ENCODE measurements at places on chromosomes 11 and 22. TPM values are rescaled to one million over a fixed set of nuclear protein-coding genes. Genes with fewer than 3 reads are reported as not detected.

DNA sequence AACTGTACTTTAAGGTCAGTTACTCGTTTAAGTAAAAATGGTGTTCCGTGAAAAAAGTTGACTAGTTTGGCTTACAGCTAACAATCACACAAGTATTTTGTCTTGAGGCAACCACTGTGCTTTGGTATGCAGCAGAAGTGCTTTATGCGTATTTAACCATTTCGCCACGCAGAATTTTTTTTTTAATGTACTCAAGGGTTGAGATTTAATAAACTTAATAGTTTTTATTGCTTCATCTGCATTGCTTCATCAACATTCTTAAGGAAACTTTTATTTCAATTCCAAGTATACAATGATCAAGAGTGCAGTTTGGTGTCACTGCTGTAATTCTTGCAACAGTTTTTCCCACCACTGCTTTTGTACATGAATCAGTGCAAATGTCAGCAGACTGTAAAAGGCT lies 66.4 kb downstream of the ZNRF3 start:
- no peak overlapping the region for H3K27ac ChIP-seq
- no peak overlapping the region for H3K4me3 ChIP-seq
- no peaks in the 10 kb centered on the region for H3K36me3 ChIP-seq
- H3K27me3 ChIP-seq: no peaks in the 10 kb centered on the region
- peaks cover 6% of the 10 kb centered on the region for H3K4me1 ChIP-seq

GRCh38 chr11:119376197-119376847 lies 5.2 kb downstream of the USP2 start:
- H3K27ac ChIP-seq: 0 out of 2 replicates have a peak overlapping the region, but pooled peaks have one; percentile 11
- H3K4me1 ChIP-seq: peaks cover 48% of the 10 kb centered on the region
- H3K4me3 ChIP-seq: no peak overlapping the region
- H3K36me3 ChIP-seq: no peaks in the 10 kb centered on the region
- H3K27me3 ChIP-seq: peaks cover 12% of the 10 kb centered on the region
- DNase-seq: no peak

The LMNTD2 gene
- total RNA-seq: 3.1 TPM

DNA sequence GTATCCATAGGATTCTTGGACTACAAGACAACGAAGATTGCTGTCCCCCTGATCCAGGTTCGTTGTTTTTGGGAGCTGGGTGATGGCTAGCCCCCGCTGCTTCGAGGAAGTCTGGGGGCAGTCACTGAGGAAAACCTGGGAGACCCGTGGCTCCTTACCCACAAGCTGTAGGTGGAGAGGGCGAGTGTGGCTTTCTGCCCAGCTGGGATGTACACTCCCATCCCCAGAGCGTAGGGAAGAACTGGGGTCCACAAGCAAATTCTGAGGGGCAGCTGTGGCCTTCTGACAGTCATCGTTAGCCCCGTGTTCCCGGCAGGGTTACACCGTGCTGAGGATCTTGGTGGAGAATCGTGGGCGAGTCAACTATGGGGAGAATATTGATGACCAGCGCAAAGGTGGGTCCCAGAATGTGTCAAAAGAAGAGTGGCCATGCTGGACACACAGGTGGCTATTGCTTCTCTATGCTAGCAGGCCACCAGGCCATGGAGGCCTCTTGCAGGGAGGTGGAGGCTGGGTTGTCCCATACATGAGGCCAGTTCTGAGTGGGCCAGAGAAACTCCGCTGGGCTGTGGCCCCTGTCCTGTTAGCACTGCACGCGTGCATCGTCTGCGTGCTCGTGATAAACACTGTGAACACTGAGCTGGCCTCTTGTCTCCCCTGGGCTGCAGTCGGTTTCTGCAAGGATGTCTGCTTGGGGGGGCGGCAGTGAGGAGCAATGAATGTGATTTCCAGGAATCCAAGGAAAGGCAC lies 39.8 kb downstream of the GLB1L2 start:
- H3K4me3 ChIP-seq: no peak overlapping the region
- H3K4me1 ChIP-seq: 0 out of 2 replicates have a peak, but pooled peaks cover 2% of the 10 kb centered on the region

GRCh38 chr22:49760280-49760629 lies 67.4 kb downstream of the BRD1 start:
- no peak for DNase-seq
- no peaks in the 10 kb centered on the region for H3K27me3 ChIP-seq
- H3K36me3 ChIP-seq: no peaks in the 10 kb centered on the region
- no peak overlapping the region for H3K4me3 ChIP-seq
- H3K4me1 ChIP-seq: no peaks in the 10 kb centered on the region

GRCh38 chr11:111627591-111627990 lies 25.3 kb downstream of the SIK2 start:
- H3K36me3 ChIP-seq: no peaks in the 10 kb centered on the region
- DNase-seq: no peak
- no peaks in the 10 kb centered on the region for H3K4me1 ChIP-seq
- H3K27ac ChIP-seq: no peak overlapping the region
- H3K4me3 ChIP-seq: no peak overlapping the region

The ZNF280B gene
- total RNA-seq: 11.7 TPM

- no peak for DNase-seq
- no peaks in the 10 kb centered on the region for H3K27me3 ChIP-seq
- no peak overlapping the region for H3K4me3 ChIP-seq
- H3K4me1 ChIP-seq: no peaks in the 10 kb centered on the region
- no peaks in the 10 kb centered on the region for H3K36me3 ChIP-seq
- no peak overlapping the region for H3K27ac ChIP-seq
These were observed 9.3 kb downstream of the CELSR1 start for GRCh38 chr22:46528121-46528610.

DNA sequence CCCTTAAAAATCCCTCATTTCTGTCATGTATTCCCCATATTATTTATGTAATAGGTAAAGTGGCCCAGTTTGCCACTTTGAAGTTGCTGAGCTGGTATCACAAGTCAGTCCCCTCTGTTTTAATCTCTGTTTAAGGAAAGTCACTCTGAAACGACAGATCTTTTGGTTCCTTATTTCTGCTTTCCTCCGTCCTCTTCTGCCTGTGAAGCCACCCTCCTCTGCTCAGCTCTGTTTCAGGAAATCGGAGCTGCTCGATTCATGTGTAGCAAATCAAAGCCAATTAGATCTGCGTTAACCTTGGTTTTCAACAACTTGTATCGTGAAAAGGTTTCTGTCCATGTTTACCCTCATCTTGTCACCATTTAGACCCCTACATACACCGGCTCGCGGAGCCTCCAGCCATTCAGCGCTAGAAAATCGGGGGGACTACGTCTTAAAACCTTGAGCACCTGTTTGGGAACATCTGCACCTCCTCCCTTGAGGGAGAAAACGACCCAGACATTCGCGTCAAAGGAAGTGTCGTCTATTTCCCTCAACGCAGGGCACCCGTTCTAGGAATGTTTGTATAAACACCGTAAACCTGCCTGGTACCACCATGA lies 576 bp upstream of the SC5D start:
- H3K4me3 ChIP-seq: peak overlapping the region; percentile 87
- H3K27ac ChIP-seq: peak overlapping the region; percentile 70
- peaks cover 20% of the 10 kb centered on the region for H3K4me1 ChIP-seq
- H3K36me3 ChIP-seq: no peaks in the 10 kb centered on the region

DNA sequence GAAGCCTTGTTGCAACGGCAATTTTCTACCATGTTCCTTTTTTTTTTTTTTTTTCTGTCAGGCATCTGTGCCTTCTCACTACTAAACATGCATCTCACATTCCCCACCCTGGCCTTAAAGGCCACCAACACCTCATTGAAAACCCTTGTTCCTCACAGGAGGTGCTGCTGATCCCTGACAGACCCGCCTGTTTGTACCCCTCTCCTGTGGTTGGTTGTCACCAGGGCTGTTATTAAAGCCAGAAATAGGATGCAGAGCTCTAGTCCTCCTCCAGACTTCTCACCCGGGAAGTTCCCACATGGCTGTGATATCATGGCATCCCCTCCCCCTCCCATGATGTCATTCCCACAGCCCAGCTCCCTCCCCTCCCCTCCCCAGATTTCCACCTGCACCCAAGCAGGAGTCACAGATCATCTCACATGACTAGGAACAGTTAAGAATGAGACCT lies 302.8 kb upstream of the NCAM1 start:
- no peaks in the 10 kb centered on the region for H3K4me1 ChIP-seq
- no peak overlapping the region for H3K4me3 ChIP-seq
- no peaks in the 10 kb centered on the region for H3K27me3 ChIP-seq
- no peaks in the 10 kb centered on the region for H3K36me3 ChIP-seq
- no peak overlapping the region for H3K27ac ChIP-seq

DNA sequence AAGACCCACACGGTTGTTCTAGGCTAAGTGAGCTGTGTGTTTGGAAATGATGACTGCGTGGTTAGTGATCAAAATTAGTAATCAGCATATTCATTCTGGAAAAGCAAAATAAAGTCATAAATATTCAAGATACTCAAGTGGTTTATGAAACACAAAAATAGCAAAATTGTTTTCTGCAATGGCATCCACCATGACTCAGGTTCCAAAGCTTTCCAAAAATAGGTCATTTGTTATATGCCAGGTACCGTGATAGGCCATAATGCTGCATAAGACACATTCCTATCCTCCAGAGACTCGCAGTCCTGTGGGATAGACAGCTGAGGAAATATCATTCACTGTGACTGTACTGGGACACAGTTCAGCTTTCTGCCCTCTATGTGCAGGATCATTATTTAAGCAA lies 2.4 kb upstream of the ATL3 start:
- H3K4me3 ChIP-seq: no peak overlapping the region
- no peaks in the 10 kb centered on the region for H3K27me3 ChIP-seq
- DNase-seq: no peak

The TMPRSS13 gene
- 0.29 TPM for total RNA-seq

- H3K27ac ChIP-seq: no peak overlapping the region
- H3K4me1 ChIP-seq: no peaks in the 10 kb centered on the region
- H3K36me3 ChIP-seq: peaks cover 4% of the 10 kb centered on the region
- H3K4me3 ChIP-seq: no peak overlapping the region
- H3K27me3 ChIP-seq: no peaks in the 10 kb centered on the region
These were observed 10.8 kb downstream of the TMEM258 start for GRCh38 chr11:61781585-61781984.

DNA sequence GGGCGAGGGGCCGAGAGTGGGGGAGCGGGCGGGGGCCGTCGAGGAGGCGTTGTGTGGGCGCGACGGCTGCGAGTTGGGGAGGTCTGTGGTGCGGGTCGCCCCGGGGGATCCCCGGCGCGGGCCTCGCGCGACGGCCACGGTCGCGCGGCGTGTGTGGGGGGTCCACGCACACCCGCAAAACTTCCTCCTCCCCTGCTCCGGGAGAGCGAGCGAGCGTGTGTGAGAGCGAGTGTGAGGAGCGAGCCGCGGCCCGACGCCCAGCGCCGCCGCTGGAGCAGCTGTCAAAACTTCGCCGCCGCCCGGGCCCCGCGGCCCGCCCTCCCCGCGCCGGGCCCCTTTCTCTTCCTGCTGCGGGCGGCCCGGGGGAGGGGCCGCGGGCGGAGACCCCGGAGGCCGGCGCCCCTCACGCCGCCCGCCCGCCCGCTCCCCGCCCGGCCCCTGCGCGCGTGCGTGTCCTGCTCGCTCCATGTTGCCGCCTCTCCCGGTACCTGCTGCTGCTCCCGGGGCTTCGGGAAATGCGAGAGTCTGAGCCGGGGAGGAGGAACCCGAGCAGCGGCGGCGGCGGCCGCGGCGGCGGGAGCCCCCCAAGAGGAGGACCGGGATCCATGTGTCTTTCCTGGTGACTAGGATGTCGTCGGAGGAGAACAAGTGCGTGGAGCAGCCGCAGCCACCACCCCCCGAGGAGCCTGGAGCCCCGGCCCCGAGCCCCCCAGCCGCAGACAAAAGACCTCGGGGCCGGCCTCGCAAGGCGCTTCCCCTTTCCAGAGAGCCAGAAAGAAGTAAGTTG lies 9.0 kb upstream of the CCT8L2 start:
- H3K27me3 ChIP-seq: no peaks in the 10 kb centered on the region
- H3K4me3 ChIP-seq: no peak overlapping the region
- no peaks in the 10 kb centered on the region for H3K36me3 ChIP-seq
- no peak for DNase-seq
- H3K27ac ChIP-seq: no peak overlapping the region
- H3K4me1 ChIP-seq: no peaks in the 10 kb centered on the region

GRCh38 chr11:14184028-14184940 lies 174.7 kb downstream of the RRAS2 start:
- H3K36me3 ChIP-seq: no peaks in the 10 kb centered on the region
- H3K27ac ChIP-seq: no peak overlapping the region
- no peak for DNase-seq
- H3K4me1 ChIP-seq: peaks cover 2% of the 10 kb centered on the region
- H3K4me3 ChIP-seq: no peak overlapping the region

GRCh38 chr11:78194490-78194889 lies 5.8 kb downstream of the USP35 start:
- H3K36me3 ChIP-seq: no peaks in the 10 kb centered on the region
- H3K4me1 ChIP-seq: peaks cover under 1% of the 10 kb centered on the region
- no peak overlapping the region for H3K27ac ChIP-seq
- no peak for DNase-seq
- no peaks in the 10 kb centered on the region for H3K27me3 ChIP-seq

The KCTD14 gene
- 21.6 TPM for total RNA-seq

DNA sequence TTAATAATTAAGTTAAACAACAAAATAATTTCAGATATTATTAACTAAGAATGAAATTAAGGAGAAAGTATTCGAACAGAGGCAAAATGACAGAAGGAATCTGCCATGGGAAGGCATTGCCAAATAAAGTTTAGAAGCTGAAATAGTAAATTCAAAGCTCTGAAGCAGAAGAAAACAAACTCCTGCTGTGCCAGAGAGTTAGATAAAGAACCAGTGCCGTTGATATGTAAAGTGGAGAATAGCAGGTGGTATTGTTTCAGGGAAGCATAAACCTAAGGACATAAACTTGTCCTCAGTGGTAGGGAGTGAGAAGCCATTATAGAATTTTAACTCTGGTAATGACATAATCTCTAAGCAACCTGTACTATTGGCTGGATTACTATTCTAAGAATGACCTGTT lies 2.7 kb upstream of the HBG2 start:
- H3K27ac ChIP-seq: no peak overlapping the region
- DNase-seq: no peak
- no peaks in the 10 kb centered on the region for H3K36me3 ChIP-seq
- H3K27me3 ChIP-seq: no peaks in the 10 kb centered on the region
- peaks cover 11% of the 10 kb centered on the region for H3K4me1 ChIP-seq
- no peak overlapping the region for H3K4me3 ChIP-seq

- DNase-seq: no peak
- H3K27ac ChIP-seq: no peak overlapping the region
- no peak overlapping the region for H3K4me3 ChIP-seq
- H3K27me3 ChIP-seq: no peaks in the 10 kb centered on the region
These were observed 116.5 kb upstream of the ANO5 start for GRCh38 chr11:22076271-22076930.

DNA sequence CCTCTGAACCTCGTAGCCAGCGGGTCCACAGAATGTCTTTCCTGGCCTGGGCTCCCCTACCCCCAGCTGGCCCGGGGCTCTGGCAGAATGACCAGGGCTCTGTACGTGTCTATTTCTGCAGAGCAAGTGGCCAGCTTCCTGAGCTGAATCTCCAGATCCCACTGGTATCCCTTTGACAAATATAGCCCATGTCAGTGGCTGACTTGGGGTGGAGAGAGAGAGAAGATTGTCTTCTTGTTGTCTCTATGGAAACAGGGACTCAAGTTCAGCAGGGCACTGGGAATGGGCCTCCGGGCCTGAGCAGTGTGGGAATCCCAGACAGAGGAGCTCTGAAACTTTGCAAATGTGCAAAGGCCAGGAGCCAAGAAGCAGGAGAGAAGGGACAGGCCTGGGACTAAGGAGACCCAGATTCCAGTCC lies 33.9 kb downstream of the ANO1 start:
- no peaks in the 10 kb centered on the region for H3K27me3 ChIP-seq
- DNase-seq: no peak
- no peak overlapping the region for H3K27ac ChIP-seq
- no peaks in the 10 kb centered on the region for H3K36me3 ChIP-seq
- no peak overlapping the region for H3K4me3 ChIP-seq

GRCh38 chr11:133547808-133548494 lies 15.7 kb upstream of the OPCML start:
- no peak overlapping the region for H3K4me3 ChIP-seq
- H3K27me3 ChIP-seq: no peaks in the 10 kb centered on the region
- no peaks in the 10 kb centered on the region for H3K36me3 ChIP-seq
- peaks cover 5% of the 10 kb centered on the region for H3K4me1 ChIP-seq
- no peak for DNase-seq

- H3K4me1 ChIP-seq: no peaks in the 10 kb centered on the region
- DNase-seq: no peak
- no peak overlapping the region for H3K27ac ChIP-seq
- no peaks in the 10 kb centered on the region for H3K27me3 ChIP-seq
These were observed 4.2 kb downstream of the TH start for GRCh38 chr11:2167141-2168045.
